Thymus (tissue), 14 donors: ENCODE measurements at places on chromosomes 2 and 18. TPM values are rescaled to one million over a fixed set of nuclear protein-coding genes. Genes with fewer than 3 reads are reported as not detected.

DNA sequence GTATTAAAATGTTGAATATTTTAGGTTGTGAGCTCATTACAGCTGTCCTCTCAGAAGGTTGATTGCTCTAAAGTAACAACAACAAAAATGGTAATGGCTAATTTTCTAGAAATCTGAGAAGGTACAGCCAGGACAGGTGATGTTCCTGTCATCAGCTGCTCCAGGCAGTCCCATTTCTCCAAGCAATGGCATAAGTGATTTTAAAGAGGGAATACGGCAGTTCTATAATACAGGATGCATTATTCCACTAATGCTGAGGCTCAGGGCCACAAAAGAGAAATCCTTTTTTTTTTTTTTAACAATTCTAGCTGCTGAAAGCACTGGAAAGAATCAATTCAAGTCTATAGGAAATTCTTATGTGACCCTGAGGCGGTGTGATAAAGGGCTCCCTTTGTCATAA lies 199.9 kb downstream of the PMAIP1 start:
- no peak for DNase-seq

DNA sequence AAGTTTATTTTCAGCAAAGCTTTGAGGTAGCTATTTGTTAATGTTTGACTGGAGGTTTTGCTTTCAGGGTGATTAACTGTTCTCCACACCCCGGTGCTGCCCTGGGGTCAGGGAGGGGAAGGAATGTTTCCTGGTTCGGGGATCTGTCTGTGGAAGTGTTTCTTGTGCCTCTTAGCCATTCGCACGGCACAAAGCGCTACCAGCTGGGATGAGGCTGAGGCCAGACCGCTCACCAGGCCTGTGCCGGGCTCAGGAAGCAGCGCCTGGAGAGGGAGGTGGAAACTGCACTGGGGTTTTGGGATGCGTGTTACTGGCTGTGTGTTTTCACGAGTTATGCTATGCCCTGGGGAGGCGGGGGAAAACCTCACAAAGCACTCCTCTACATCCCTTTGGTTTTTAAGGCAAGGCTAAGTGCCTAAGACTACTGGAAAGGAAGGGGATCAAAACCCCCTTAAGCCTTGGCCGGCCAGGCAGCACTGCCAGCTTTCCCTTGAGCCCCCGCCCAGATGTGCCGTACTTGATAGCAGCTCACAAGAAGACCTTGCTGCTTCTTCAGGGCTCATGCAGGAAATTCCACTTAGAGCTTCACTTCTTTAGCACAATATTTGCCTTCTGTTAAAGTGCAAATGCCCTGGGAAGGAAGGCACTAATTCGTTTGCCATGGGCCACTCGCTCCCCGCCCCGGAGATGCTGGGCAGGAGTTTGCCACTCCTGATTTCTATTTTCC lies 65.7 kb upstream of the CNGA3 start:
- no peak for DNase-seq

GRCh38 chr2:119433636-119434327 lies 2.1 kb downstream of the TMEM37 start:
- DNase-seq, result no peak

- peak; percentile 38 for DNase-seq
Measured at GRCh38 chr2:239824046-239824694, 201.0 kb downstream of the NDUFA10 start.

GRCh38 chr2:159550231-159550630 lies 66.1 kb downstream of the BAZ2B start:
- no peak for DNase-seq

- DNase-seq, result no peak
Measured at GRCh38 chr2:26913999-26914658, 56.3 kb upstream of the MAPRE3 start.

DNA sequence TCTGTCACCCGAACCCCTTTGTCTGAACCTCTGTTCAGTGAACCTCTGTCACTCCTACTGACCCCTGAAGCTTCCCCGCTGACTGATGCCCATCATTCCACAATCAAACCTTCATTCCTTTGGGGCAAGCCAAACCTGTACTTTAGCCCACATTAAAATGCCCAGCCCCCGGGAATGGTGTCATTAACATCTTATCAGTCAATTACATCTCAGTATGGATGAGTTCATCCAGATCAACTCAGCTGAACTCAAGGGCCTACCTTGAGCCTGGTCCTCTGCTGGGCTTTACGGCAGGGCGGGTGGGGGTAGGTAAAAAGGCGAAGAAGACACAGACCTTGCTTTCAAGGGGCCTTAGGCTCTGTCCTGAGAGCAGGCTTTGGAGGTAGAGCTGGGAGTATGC lies 154.4 kb upstream of the SMAD2 start:
- no peak for DNase-seq

GRCh38 chr18:39198376-39198775 lies 1632.8 kb upstream of the CELF4 start:
- no peak for DNase-seq

Gene ZNF892
- total RNA-seq, result 5.3 TPM

Gene CDH7
- total RNA-seq, result 2.5 TPM
